ENCODE measurements at places on chromosomes 4 and X.

DNA sequence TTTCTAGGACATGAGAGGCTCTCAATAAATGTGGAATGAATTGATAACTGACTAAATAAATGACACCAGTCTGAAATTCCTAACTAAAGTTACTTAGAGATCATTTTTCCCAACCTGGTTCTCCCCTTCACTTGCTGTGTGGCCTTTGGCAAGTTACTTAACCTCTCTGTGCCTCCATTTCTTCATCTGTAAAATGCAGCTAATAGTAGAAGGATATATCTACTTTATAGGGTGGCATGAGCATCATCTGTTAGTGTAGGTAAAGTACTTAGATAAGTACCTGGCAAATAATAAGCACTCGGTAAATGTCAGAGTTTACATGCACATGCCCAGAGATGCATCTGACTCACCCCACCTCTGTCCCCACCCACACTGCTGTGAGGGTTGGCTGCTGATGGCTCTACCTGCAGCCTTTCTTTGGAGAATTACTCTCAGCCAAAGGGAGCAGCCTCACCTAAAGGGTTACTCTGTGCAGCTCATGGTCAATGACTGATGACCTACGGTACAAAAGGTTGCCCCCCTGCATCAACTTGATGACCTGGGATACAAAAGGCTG lies 139.3 kb downstream of the CHIC2 start:
- DNase-seq = no peak

DNA sequence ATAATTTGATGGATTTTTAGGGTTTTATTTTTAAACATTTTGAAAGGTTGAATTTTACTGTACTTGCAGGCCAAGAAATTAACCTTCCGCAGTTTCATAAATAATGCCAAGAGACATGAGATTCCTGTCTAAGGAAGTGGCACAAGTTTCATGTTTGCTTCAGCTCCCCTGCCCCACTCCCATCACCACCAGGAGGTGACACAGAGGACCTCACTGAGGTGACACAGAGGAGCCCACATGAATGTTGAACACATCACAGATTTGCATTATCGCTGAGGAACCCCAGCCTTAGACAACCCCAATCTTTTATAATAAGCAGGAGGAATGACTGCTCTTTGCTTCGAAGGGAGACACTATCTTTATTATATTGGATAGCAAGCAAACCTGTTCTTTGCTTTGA lies 491.4 kb upstream of the ATOH1 start:
- DNase-seq = no peak

GRCh38 chr4:74934888-74935287 lies 2.0 kb downstream of the PARM1 start:
- DNase-seq = no peak

DNA sequence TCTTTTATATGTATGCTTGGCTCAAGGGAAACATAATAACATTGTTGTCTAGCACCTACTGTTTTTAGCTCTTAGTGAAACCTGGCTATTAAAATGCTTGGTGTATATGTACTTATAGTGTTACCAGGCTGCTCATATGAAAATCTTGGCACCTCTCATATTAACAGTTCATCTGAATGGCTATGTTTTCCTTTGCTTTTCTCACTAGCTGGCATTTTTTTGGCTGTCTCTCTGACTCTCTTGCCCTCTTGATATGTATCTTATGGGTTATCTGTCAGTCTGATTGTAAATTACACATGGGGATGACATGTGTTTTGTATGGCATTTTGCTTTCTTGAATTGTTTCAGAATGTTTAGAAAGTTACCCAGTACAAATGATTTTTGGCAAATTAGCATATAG lies 158.0 kb downstream of the ARHGAP24 start:
- DNase-seq = no peak

DNA sequence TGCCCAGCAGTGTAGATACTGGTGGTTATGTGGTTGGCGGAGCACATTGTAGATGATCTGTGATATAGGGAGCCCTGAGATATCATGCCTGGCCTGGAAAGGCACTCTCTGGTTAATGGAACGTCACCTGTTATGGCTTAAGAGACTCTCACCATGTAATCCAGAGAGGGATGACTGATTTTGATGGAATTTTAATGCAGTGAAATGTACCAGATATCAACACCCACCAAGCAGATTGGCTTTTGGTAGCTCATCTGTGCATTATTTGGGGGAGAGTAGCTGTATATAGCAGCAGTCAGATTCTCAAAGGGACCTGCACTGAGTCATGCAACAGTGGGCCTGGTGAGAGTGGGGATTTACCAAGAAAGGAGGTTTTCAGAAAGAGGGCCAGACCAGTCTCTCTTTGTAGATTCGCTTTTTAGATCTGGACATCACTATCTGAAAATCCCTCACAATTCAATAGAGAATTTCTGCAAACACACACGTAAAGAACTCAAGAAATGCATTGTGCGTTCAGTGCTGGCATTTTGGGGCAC lies 17.3 kb downstream of the TSC22D3 start:
- no peak for DNase-seq

DNA sequence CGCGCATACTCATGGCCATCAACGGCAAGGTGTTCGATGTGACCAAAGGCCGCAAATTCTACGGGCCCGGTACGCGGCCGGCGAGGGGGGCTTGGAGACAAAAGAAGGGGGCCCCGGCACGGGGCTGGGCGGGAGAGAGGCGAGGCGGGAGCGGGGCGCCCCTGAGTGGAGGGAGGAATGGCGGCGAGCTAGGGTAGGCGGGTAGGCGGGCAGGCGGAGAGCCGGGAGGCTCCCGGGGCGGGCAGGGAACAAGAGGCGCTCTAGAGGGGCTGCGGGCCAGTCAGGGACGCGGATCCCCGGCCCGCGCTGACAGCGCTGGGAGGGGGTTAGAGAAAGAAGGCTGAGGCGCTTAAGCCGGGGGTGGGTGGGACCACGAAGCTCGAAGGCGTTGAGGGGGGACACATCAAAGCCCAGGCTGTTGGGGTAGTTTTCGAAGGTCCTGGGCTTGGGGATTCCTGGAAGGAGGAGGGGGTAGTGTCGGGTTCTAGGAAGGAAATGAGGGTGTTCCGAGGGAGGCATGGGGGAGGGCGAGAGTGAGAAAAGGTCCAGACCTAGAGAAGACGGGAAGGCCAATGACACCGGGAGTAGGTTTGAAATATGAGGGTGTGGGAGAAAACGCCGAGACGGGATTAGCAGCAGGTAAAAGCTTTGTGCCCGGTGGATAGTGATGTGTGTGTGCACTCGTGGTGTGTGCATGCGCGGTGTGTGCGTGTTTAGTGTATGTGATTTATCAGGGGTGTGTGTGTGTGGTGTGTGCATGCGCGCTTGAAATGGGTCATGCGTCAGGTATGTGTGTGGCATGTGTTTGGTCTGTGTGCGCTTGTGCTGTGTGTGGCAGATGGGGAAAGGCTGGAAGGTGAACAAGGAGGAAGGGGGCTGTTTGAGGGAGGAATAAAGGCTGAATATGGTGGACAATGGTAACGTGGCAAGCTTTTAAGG lies 807 bp downstream of the PGRMC1 start:
- peak; percentile 37 for DNase-seq

DNA sequence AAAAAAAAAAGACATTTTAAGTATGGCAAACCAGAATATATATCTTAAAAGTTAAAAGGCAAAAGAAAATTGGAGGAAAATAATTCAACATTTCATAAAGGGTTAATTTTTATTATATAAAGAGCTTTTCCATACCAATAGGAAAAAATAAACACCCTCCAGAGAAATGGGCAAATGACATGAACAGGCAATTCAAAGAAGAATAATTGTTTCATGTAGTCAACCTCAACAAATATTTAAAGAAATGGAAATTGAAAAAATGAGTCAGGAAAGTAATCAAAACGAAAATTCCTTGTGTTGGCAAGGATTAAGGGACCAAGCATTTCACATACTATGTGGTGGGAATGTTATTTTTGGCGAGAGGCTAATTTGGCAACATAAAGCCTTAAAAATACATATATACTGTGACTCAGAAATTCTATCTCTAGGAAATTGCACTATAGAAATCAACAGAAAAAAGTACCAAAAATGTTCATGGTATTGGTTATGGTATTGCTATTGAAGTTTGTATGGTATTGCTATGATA lies 87.6 kb downstream of the HAUS3 start:
- DNase-seq = no peak

All from renal cortical epithelial cell (primary cell).